ENCODE measurements at places on chromosomes 5 and 9.
A peak's percentile ranks its signal among the peaks of the same experiment; 100 is the strongest.

GRCh38 chr5:55934115-55934613, 60.6 kb downstream of the IL6ST start:
- no peak for DNase-seq

- DNase-seq, result no peak
Observed at GRCh38 chr5:32158679-32158975, 15.5 kb downstream of the GOLPH3 start.

- DNase-seq, result no peak
Observed at GRCh38 chr5:151427258-151427657, 20.1 kb upstream of the SLC36A1 start.

GRCh38 chr9:89522959-89523285, 25.0 kb upstream of the SEMA4D start:
- DNase-seq, result no peak

- DNase-seq, result no peak
Observed at GRCh38 chr5:110612794-110613247, 113.7 kb downstream of the TMEM232 start.

DNA sequence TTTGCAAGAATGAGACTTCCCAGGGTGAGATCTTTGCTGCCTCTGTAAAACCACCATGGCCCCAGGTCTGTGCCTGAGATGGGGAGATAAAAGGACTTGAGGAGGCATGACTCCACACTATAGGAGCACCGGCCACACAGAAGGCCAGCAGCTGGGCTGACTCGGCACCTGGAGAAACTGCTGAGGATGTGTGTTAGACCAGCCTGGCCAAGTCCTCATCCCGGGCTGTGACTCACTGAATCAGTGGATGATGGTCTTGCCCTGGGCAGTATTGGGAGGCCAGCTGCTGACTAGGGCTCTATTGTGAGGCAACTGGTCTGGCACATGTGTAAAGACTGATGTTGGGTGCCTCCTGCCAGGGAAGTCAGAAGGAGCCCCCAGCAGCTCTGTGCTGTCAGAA, 286.2 kb downstream of the ACTL7B start:
- DNase-seq, result peak; percentile 51

DNA sequence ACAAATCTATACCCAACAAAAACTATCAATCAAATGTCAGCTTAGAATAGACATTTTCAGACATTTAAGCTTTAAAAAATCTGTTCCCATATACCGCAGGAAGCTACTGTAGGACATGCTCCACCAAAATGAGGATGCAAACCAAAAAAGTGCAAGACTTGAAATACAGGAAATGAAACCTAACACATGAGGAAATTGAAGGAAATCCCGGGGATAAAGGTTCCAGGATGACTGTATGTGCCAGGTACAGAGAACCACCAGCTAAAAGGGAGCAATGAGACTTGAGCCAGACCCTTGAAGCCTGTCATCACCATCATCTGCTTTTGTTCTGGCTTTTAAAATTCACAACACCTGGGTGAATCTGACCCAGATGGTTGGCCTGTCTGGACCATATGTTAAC, 21.4 kb downstream of the DIAPH1 start:
- DNase-seq, result no peak

- DNase-seq, result peak; percentile 95
Observed at GRCh38 chr5:132086277-132086794, 12.7 kb downstream of the CSF2 start.

- DNase-seq, result no peak
Observed at GRCh38 chr5:133113331-133114061, 61.7 kb downstream of the HSPA4 start.

DNA sequence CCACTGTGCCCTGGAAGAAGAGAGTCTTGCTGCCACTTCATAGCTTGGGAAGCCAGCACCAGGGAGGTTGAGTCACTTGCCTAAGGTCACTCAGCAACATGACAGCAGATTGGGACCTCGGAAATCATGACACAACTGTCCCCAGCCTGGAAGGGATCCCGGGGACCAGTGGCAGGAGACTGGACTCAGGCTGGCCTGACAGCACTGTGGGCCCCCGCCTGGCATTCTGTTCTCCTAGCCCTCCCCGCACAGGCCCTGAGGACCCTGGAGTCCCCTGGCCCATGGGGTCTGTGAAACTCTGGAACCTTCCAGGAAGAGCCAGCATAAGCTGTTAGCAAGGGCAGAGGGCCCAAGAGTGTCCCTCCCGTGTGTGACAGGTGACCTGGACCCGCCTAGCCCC, 64.9 kb downstream of the COL5A1 start:
- peak; percentile 25 for DNase-seq

DNA sequence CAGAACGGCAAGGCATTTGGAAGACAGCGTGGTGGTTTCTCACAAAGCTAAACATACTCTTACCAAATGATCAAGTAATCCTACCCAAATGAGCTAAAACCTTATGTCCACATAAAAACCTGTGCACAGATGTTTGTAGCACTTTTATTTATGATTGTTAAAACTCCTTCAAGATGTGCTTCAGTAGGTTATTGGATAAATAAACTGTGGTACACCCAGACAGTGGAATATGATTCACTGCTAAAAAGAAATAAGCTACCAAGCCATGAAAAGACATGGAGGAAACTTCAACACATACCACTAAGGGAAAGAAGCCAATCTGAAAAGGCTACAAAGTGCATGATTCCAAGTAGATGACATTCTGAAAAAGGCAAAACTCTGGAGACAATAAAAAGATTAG, 94.2 kb downstream of the FOXD1 start:
- DNase-seq, result no peak

All from fibroblast of skin of scalp (primary cell).